ENCODE measurements at places on chromosomes 4 and X. TPM values are rescaled to one million over a fixed set of nuclear protein-coding genes. Genes with fewer than 3 reads are reported as not detected.

The GABRG1 gene
- 0.06 TPM for polyA plus RNA-seq

The SPATA4 gene
- polyA plus RNA-seq, result 1.2 TPM

The SH3RF1 gene
- polyA plus RNA-seq, result 32.2 TPM

The TEC gene
- polyA plus RNA-seq, result 4.3 TPM

The STOX2 gene
- polyA plus RNA-seq, result 13.2 TPM

The XK gene
- polyA plus RNA-seq, result 0.99 TPM

The SLC6A14 gene
- polyA plus RNA-seq, result 0.06 TPM

The SMIM20 gene
- polyA plus RNA-seq, result 47.6 TPM

GRCh38 chrX:14554131-14554715 lies 24.9 kb downstream of the GLRA2 start:
- peak; percentile 3 for DNase-seq

- no peak for DNase-seq
Observed at GRCh38 chr4:1191621-1192020, 19.2 kb upstream of the SPON2 start.

DNA sequence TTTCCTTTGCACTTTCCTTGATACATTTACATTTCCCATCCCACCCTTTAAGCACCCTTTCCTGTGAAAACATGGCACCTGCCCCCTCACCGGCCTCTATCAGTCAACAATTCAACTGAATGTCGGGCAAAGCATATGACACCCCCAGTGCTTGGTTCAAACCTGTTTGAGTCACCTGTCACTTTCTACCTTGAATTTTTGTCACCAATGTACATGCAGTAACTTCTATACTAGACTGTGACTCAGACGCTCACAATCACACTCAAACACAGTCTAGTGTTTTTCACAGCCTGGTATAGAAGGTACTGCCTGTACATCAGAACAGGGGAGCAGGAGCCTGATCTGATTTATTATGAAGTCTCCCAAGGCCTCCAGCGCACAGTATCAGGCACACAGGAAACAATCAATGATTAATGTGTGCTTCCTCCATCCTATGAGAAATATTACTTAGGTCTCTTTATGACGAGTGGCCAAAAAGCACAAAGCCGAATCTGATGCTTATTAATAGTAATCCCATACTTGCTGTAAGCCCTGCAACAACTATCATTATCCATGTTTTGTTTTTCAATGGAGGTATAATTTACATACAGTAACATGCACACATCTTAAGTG lies 49.2 kb upstream of the FAM9C start:
- no peak for DNase-seq

- no peak for DNase-seq
Observed at GRCh38 chrX:7127056-7127455, 20.5 kb upstream of the STS start.

- DNase-seq, result no peak
Observed at GRCh38 chrX:130896802-130897501, 6.1 kb downstream of the ENOX2 start.

DNA sequence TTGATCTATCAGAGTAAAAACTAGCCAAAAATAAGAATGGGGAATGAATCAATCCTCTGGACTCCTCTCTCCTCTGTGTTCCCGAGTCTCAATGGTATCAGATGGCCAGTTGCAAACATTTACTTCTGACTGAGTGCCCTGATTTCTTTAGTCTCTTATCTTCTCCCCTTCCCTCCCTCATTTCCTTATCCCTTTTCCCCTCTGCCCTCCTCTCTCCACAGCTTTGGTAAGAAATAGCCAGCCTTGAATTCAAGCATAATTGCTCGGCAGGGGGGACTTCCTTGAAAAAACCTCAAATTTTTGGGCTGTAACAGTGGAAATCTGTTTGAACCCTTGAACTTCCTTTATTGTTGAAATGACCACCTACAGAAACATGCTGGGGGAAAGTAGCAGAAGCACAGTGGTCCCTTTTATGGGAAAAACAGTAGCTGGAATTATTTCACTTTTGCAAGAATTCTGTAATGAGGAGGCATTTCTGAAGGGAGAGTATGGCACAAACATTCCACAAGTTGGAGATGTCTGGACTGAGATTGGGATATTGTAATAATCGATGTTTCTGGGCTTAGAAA lies 40.3 kb downstream of the NHS start:
- DNase-seq, result no peak

DNA sequence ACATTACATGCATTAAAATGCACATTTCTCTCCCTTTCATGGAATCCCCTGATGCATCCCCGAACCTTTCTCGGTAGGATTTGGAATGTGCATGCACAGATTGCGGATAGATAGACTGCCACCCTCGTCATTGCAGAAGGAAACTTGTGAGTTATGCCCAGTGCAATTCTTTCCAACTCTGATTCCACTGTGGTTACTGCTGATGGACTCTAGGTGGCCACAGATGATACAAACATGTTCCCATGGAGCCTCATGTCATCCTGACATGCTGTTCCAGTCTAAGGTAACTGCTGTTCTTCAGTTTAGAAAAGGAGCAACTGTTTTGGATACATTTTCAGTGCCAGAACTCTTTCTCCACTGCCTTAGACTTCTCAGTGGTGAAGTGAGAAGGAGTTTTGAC lies 9.1 kb upstream of the VCX3B start:
- no peak for DNase-seq

DNA sequence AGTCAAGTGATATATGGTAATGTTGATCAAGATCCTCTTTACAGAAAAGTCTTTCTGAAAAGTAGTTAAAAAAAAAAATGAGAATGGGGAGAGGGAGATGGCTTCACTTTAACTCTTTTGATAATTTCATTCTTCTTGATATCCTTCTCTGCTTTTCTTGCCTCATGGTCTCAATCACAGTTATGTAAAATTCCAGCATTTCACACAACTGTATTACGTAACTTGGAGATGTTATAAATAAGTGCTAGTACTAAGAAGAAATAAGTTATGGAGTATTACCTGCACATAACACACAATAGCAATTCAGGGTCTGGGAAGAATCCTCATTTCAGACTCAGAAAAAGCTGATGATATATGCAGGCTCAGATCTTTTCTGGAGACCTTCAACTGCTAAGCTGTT lies 22.0 kb downstream of the RUFY3 start:
- no peak for DNase-seq

DNA sequence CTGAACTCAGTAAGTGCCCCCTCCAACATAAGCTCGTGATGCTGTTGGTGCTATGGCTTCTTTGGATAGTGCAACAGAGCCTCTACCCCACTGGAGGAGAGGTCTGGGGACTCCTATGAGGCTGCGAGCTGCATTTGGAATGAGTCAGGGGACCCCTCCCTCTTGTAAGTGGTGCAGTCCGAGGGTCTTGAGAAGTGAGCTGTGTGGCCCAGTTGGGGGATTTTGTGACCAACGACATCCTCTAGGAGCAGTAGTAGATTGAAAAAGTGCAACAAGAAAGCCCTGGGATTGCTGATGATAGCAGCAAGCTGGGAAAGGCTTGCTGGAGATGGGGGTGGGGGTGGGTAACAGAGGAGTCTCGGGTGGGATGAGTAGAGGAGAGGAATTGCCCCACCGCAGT lies 3.1 kb downstream of the FRMPD3 start:
- no peak for DNase-seq

GRCh38 chr4:139469216-139469615 lies 15.3 kb downstream of the RAB33B start:
- DNase-seq, result no peak

DNA sequence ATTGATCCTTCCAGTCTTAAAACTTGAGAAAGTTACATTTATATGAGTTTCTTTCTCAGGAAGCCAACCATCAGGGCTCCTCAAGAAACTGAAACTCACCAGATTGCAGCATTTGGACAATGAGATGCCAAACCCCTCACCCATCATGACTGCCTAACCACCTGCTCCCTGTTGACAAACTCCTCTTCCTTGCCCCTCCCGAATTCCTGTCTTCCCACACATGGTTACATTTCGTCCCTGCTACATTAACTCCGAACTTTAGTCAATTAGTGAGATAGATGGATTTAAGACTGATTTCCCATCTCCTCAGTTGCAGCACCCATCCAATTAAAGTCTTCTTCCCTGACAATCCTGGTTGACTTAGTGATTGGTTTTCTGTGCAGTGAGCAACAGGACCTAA lies 118.7 kb downstream of the ZNF330 start:
- DNase-seq, result peak; percentile 45

DNA sequence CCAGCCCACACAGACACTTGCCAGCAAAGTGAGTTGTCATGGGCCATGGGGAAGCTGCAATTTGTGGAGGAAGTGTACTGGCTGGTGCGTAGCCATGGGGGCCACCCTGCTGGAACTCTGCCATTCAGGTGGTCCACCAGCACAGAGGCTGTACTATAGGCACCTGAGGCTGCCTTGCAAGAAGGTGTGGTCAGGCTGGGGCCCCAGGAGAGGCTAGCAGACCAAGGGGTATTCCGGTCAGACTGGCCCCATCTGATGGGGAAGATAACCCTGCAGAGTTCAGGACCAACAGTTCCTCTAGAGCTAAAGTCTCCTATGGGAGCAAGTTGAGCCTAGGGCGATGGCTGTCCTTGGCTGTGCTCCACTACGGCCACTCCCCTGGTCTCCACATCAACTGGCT lies 136.1 kb downstream of the DCAF12L2 start:
- no peak for DNase-seq

DNA sequence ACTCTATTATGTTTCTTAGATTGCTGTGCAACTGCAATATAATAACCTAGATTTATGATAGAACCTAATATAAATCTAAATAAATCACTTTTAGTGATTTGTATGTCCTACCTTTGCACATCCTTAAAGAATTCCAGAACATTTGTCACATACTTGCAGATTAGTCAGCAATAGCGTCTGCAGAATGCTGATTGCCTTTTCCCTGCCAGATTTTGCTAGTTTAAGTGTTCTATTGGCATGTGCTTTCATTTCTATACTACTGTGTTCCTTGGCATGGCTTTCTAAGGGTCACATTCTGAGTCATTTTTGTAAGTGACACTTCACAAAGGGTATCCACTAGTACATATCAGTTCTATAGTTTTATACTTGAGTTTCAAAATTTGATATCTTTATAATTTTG lies 303.1 kb upstream of the GIMD1 start:
- no peak for DNase-seq

- no peak for DNase-seq
Observed at GRCh38 chr4:139129206-139129605, 47.8 kb downstream of the ELF2 start.

DNA sequence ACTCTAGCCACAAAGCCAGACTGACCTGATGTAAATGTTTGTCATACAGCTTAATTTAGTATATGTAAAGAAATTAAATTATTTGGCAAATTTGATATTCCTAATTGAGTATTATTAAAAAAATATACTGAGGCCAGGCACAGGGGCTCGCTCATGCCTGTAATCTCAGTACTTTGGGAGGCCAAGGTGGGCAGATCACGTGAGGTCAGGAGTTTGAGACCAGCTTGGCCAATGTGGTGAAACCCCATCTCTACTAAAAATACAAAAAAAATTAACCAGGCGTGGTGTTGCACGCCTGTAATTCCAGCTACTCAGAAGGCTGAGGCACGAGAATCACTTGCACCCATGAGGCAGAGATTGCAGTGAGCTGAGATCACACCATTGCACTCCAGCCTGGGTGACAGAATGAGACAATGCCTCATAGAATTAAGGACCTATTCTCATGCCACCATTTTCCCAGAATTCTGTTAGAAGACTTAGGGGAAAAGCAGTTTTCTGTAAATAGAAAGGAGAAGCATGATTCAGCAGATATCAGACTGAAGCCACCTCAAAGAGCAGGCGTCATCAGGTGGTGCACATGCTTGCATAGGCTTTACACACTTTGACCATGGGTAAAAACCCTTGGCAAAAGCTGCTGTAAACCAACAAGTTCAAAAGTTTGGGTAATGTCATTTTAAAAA lies 6.1 kb downstream of the UBQLN2 start:
- DNase-seq, result no peak

DNA sequence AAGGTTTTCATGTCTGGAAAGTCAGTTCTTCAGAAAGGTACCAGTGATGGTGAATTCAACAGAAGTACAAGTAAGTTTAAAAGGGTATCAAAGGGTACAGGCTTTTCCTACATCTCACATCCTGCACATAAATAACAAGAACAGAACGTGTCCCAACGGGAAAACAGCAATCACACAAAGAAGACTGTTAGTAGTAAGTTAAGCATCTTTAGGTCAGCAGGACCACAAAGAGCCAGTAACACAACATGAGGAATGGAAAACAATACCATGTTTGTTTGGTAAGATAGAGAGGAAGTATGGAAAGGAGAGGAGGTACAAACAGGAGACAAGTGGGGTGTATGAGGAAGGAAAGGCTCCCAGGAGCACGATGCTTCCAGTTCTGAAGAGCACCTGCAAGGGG lies 43.2 kb downstream of the SAT1 start:
- DNase-seq, result no peak

GRCh38 chrX:54093571-54093970 lies 49.3 kb upstream of the PHF8 start:
- DNase-seq, result no peak

DNA sequence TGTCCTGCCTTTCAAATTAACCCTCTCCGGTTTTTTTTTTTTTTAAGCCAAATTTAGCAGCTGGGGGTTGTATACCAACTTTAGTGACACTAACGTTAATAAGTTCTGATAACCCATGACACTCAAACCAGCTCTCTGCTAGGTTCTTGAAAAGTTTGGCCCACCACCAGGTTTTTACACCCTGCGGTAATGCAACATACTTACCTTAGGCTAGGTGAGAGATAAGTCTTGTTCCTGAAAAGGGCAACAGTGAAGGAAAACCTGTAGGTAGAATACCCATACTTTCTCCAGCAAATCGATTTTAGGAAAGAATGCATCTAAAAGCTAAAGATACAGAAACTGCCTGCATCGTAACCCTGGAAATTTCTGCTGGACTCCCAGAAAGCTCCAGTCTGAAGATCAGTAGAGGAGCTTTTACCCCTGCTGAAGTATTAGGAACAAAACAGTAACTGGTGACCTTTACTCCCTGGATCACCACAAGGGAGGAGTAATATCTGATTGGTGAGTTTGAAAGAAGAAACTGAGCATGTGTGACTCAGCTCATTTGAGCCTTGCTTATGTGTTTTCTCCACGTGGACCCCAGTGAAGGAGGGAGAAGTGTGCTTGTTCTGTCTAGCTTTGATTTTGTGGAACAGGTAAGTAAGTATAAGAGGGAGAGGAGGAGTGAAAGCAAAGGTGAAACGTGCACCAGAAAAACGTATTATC lies 34.4 kb upstream of the COX18 start:
- no peak for DNase-seq

GRCh38 chr4:180641495-180641894 lies 1601.7 kb upstream of the TENM3 start:
- DNase-seq, result no peak

DNA sequence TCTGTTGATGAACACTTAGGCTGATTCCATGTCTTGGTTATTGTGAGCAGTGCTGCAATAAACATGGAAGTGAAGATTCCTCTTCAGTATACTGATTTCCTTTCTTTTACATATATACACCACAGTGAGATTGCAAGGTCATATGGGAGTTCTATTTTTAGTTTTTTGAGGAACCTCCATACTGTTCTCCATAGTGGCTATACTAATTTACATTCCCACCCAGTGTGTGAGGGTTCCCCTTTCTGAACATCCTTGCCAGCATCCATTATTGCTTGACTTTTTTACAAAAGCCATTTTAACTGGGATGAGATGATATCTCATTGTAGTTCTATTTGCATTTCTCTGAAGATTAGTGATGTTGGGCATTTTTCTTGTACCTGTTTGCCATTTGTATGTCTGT lies 80.5 kb upstream of the GALNT7 start:
- no peak for DNase-seq

GRCh38 chrX:295136-295535 lies 14.0 kb downstream of the PLCXD1 start:
- DNase-seq, result no peak

Data from renal pelvis (tissue), 12 donors.